ENCODE measurements at places on chromosomes 16 and 17.

GRCh38 chr17:82798752-82799151, 41.1 kb downstream of the ZNF750 start:
- no peak for DNase-seq

- peak; percentile 87 for DNase-seq
These were observed 1.7 kb upstream of the SLC16A11 start for GRCh38 chr17:7045492-7046126.

DNA sequence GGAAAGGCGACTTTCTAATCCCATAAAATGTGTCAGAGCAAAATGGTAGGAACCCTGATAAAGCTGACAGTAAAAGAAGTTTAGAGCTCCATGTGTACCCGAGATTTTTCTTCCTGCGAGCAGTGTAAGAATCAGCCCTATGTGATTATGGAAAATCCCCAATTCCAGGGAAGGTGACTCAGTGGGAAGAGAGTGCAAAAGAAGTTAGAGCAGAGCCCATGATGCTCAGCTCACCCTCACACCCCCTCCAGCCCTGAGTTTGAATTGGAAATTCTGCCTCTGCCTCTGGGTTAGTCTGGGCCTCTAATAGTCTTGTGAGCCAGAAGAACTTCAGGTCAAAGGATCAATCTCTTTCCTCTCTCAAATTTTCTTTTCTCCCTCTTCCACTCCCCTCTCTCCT, 12.5 kb downstream of the C17orf78 start:
- no peak for DNase-seq

- DNase-seq: no peak
These were observed 12.0 kb downstream of the TBC1D16 start for GRCh38 chr17:80023481-80024205.

- no peak for DNase-seq
These were observed 20.0 kb downstream of the ACE start for GRCh38 chr17:63496663-63497400.

DNA sequence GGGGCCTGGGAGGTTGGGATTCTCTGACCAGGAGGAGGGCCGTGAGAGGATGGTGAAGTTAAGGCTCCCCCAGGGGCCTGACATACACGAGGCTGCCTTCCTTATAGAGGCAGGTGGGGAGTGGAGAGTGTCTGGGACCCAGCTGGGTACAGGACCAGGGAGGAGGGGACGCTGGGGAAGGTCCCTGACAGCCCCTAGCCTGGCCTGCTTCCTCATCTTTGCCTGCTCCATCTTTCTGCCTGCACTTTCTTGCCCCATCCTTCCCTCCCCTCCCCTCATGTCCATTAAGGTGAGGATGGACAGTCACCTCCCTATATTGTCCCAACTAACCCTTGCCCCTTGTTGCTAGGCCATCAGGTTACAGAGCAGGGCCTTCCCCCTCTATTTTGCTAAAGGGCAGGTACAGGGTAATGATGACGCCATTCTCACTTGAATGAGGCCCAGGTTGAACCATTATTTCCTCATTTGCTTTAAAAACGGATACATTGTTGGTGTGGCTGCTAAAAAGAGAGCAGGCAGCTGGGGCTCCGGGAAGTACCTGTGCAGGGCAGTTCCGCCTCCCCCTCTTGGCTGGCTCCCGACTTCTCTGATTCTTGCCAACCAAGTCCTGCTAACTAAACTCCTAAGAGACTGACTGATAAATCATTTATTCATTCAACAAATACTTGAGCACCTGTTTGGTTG, 1.3 kb downstream of the C17orf99 start:
- no peak for DNase-seq

GRCh38 chr16:71358464-71358998, at the start of gene CALB2:
CALB2 (plus strand) TSS chr16:71358723; CDS start chr16:71358793, 70 bp downstream.
- peak; percentile 67 for DNase-seq

All from inflammatory macrophage (primary cell).